ENCODE measurements at places on chromosomes 2 and 18. TPM values are rescaled to one million over a fixed set of nuclear protein-coding genes. Genes with fewer than 3 reads are reported as not detected.

PLGLB2 gene
- polyA plus RNA-seq, result not detected

KCNJ13 gene
- 0.92 TPM for polyA plus RNA-seq

DIPK1C gene
- not detected for polyA plus RNA-seq

LGALSL gene
- polyA plus RNA-seq, result 11.0 TPM

SLC5A7 gene
- not detected for polyA plus RNA-seq

IL36B gene
- polyA plus RNA-seq, result not detected

FOXI3 gene
- polyA plus RNA-seq, result not detected

C2orf15 gene
- polyA plus RNA-seq, result 2.8 TPM

CDK15 gene
- not detected for polyA plus RNA-seq

TMEM200C gene
- 0.58 TPM for polyA plus RNA-seq

GRCh38 chr2:54613794-54614257 lies 109.6 kb upstream of the EML6 start:
- H3K27ac ChIP-seq, result no peak overlapping the region
- H3K27me3 ChIP-seq, result no peaks in the 10 kb centered on the region
- H3K4me1 ChIP-seq, result peaks cover 36% of the 10 kb centered on the region

DNA sequence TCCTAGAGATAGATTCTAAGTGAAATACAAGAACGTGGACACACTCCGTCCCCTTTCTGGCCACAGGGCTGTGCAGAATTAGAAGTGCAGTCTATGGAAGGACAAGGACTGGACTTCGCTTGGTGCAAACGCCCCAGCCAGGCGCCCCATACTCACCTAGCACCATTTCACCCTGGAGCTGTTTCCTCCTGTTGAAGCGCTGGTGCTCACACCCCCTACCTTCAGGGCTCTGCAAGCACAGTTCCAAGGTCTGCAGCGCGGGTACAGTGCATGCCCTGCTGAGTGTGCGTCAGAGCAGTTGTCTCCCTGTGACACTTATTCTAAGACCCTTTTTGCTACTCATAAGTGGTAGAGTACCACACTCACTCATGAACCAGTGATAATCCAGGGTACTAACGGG lies 3.0 kb downstream of the HPCAL1 start:
- H3K27me3 ChIP-seq, result no peaks in the 10 kb centered on the region
- peaks cover 44% of the 10 kb centered on the region for H3K4me1 ChIP-seq
- no peak overlapping the region for H3K4me3 ChIP-seq
- no peak for DNase-seq
- no peak overlapping the region for H3K27ac ChIP-seq

- no peak overlapping the region for H3K27ac ChIP-seq
- peaks cover 14% of the 10 kb centered on the region for H3K4me1 ChIP-seq
- H3K27me3 ChIP-seq, result no peaks in the 10 kb centered on the region
- H3K4me3 ChIP-seq, result no peak overlapping the region
- no peaks in the 10 kb centered on the region for H3K36me3 ChIP-seq
- DNase-seq, result peak; percentile 53
Measured at GRCh38 chr18:48875942-48876511, 74.7 kb downstream of the SMAD7 start.

DNA sequence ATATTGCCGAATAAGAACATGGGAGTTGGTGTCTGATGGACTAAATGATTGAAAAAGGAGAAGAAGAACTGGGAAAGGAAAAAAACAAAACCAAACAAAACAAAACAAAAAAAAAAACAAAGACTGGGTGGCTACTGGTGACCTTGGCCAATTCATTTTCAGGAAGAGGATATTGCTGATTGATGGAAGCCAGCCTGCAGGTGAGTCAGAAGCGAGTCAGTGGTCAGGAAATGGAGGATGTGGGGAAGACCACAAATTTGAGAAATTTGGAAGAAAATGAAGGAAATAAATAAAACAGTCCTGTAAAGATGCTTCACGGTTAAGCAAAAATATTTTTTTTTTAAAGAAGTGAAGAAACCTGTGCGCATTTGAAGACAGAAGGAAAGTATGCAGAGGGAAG lies 296.9 kb downstream of the ZNF521 start:
- no peaks in the 10 kb centered on the region for H3K27me3 ChIP-seq
- no peaks in the 10 kb centered on the region for H3K36me3 ChIP-seq
- H3K4me3 ChIP-seq, result no peak overlapping the region

- no peak overlapping the region for H3K4me3 ChIP-seq
- no peaks in the 10 kb centered on the region for H3K4me1 ChIP-seq
- no peak overlapping the region for H3K27ac ChIP-seq
- no peaks in the 10 kb centered on the region for H3K27me3 ChIP-seq
Measured at GRCh38 chr2:148990968-148991367, 47.5 kb upstream of the LYPD6B start.

GRCh38 chr18:13684546-13684945 lies 41.8 kb downstream of the FAM210A start:
- no peaks in the 10 kb centered on the region for H3K4me1 ChIP-seq
- H3K4me3 ChIP-seq, result no peak overlapping the region
- no peaks in the 10 kb centered on the region for H3K36me3 ChIP-seq
- H3K27ac ChIP-seq, result no peak overlapping the region
- H3K27me3 ChIP-seq, result no peaks in the 10 kb centered on the region
- DNase-seq, result no peak

DNA sequence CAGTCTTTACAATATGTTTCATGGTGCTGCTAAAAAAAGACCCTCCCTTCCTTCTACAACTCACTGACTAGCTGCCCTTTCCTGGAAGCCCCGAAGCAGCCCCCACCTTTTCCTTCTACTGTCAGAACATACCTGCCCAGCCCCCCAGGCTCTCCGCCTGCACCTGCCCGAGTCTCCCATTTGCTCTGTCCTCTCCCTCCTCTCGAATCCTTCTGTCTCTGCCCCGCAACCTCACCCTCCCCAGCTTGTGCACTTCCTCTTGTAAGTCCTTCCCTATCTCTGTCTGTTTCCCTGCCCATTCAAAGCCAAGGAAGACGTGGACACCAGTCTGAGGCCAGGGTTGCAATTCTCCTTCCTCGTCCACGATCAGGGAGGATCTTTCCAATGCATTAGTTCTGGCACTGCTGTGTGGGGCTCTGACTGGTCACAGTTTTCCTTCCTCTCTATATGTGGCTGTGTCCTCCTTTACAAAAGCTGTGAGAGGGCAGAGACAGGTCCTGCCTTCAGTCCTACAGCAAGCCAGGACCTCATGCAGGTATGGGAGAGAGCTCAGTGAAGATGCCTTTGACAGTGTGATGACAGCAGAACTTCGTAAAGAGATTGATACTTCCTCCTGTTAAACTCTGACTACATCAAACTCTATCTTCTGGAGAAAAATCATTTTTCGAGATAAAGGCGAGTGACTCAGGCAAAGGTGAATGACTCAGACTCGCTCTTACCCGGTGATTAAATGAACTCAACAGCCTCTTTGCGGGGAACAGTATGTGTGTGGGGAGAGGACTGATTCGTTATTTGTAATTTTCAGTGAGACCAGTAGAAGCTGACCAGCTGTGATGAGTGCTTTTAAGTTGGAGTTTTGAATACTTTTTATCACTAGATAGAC lies 14.2 kb downstream of the TNFRSF11A start:
- no peak overlapping the region for H3K27ac ChIP-seq
- no peaks in the 10 kb centered on the region for H3K27me3 ChIP-seq
- no peak for DNase-seq
- H3K4me3 ChIP-seq, result no peak overlapping the region
- no peaks in the 10 kb centered on the region for H3K36me3 ChIP-seq
- H3K4me1 ChIP-seq, result no peaks in the 10 kb centered on the region

GRCh38 chr2:140286377-140286776 lies 1506.2 kb upstream of the NXPH2 start:
- DNase-seq, result no peak
- H3K4me3 ChIP-seq, result no peak overlapping the region
- no peak overlapping the region for H3K27ac ChIP-seq

- H3K27me3 ChIP-seq, result no peaks in the 10 kb centered on the region
- no peak for DNase-seq
- H3K36me3 ChIP-seq, result no peaks in the 10 kb centered on the region
- no peak overlapping the region for H3K27ac ChIP-seq
Measured at GRCh38 chr2:2796207-2796606, 465.1 kb upstream of the MYT1L start.

GRCh38 chr18:71403501-71403900 lies 1114.7 kb downstream of the SOCS6 start:
- H3K27ac ChIP-seq, result no peak overlapping the region
- DNase-seq, result no peak
- H3K27me3 ChIP-seq, result no peaks in the 10 kb centered on the region
- no peak overlapping the region for H3K4me3 ChIP-seq

DNA sequence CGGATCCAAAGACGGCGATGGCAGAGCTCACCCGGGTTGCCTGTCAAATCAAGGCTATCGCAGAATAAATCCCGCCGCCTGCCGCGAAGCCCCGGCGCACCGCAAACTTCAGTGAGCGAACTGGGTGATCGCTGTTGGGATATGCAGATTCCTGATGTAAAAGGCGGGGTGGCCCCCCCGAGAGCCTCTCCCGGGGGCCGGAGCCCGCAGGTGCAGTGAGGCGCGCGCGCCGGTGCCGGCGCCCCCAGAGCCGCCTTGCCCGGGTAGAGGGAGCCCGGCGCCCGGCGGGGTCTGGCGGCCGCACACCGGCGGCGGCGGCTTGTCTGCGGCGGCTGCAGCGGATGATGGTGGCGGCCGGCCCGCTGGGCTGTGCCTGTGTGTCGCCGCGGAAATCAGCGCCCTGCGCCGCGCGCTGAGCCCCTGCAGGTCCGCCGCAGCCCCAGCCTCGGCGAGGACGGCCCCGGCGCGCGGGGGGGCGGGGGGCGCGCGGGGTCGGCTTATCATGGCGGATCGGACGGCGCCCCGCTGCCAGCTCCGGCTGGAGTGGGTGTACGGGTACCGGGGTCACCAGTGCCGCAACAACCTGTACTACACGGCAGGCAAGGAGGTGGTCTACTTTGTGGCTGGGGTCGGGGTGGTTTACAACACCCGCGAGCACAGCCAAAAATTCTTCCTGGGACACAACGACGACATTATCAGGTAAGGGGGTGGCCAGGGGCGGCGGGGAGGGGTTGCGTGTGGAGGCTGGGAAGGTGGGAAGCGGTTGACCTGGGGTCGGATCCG lies 1.3 kb downstream of the EML6 start:
- no peak overlapping the region for H3K27ac ChIP-seq
- no peaks in the 10 kb centered on the region for H3K4me1 ChIP-seq
- H3K4me3 ChIP-seq, result peak overlapping the region; percentile 66
- no peaks in the 10 kb centered on the region for H3K36me3 ChIP-seq

DNA sequence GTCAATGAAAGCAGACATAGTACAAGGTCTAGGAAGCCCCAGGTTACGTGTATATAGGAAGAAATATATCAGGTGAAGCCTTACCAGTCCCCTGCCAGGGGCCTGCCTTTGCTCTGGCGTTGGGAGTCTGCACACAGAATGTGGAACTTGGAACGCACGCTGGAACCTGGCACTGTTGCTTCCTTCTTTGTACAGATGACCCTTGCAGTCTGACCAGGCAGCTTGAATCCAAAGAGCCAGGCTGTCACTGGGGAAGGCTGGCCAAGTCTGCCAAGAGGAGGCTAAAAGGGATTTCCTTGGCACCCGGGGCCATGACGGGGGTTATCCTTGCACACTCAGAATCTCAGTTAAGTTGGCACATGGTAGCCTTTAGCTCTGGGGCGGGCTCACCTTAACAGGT lies 39.5 kb downstream of the TMEM247 start:
- H3K27me3 ChIP-seq, result no peaks in the 10 kb centered on the region
- DNase-seq, result peak; percentile 73
- H3K4me1 ChIP-seq, result no peaks in the 10 kb centered on the region
- no peaks in the 10 kb centered on the region for H3K36me3 ChIP-seq
- H3K27ac ChIP-seq, result no peak overlapping the region
- H3K4me3 ChIP-seq, result no peak overlapping the region

DNA sequence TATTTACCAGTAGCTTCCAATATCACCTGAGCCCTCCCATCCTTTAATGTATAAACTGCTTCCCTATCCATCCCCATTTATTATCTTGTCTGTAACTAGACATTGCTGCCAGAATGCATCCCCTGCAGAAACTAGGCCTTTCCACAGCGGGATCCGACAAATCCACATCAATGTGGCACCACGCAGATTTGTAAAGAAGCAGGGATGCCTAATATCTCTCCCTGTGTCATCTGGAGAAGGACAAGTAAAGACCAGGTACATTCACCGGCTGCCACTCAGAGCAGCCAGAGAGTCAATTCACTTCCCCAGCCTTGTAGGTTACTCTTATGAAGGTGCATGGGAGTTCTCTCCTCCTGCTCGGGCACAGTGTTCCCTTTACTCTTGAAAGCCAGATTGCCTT lies 98.8 kb upstream of the MAP3K20 start:
- H3K27ac ChIP-seq, result no peak overlapping the region
- H3K4me1 ChIP-seq, result no peaks in the 10 kb centered on the region
- H3K27me3 ChIP-seq, result no peaks in the 10 kb centered on the region
- no peak overlapping the region for H3K4me3 ChIP-seq

DNA sequence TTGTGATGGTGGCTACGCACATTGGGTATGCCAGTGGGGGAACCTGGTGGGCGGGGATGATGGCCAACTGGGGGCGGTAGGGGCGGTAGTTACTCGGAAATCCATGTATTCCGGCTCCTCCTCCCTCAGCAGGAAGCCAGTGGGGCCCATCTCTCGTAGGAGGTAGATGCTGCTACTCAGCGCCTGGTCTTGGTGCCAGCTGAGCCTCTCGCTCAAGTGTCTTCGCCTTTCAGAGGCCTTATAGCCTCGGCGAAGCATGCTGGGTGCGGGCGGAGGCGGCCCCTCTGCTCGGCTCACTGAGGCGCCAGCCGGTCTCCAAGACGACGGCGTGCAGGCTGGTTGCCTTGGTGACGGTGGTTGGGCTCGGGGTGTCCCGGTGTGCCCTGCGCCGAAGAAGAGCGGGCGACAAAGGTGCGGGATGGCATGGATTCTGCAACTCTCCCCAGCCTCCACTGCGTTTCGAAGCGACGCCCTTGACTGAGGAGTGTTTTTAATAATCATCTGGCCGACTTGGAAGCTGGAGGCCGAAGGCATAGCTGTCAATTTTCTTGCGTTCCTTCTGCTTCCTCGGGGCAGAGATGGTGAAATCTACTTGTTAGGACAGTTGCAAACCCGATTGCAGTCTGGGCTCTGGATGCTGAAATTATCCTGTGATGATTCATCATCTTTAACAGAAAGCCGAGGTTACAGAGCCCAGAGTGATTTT lies at the start of gene ZSWIM2:
TSS of gene ZSWIM2 (minus strand) at position 298 of the 706 bp plus-strand sequence. CDS start at position 258, 40 bp downstream.
- H3K4me3 ChIP-seq, result peak within 1 kb of the TSS; percentile 46
- no peaks in the 10 kb centered on the region for H3K36me3 ChIP-seq
- H3K4me1 ChIP-seq, result peaks cover 10% of the 10 kb centered on the region
- no peak within 1 kb of the TSS for H3K27ac ChIP-seq
- no peaks in the 10 kb centered on the region for H3K27me3 ChIP-seq
- peak; percentile 70 for DNase-seq

DNA sequence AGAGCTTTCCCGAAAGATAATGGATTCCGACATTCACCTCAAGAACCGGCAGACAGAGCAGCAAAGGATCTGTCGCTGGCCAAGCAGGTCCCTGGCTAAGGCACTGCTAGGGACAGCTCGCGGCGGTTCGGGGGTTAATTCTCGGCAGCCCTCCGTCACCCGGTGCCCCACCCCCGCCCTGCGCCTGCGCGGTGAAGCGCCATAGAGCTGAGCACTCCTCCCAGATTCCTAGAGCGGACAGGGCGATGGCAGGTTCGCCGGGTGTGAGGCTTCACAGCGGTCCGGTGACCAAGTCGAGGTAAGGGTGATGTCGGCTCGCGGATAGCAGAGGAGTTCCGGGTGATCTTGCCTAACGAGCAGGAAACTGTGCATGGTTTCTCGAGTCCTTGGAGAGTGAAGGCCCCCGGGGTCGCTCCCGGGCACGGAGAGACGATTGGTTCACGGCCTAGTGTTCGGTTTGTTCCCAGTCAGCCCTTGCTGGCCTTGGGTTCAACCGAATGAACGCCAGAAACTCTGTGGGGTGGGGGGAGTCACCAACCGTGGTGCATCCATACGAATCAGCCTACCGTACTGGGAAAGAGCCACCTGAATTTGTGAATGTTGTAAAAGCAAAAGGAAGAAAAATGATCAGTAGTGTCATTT lies at the start of gene ZSCAN30:
TSS of gene ZSCAN30 (minus strand) at position 136 of the 642 bp plus-strand sequence. CDS start 25,877 bp downstream, outside the sequence.
- peak within 1 kb of the TSS; percentile 78 for H3K4me3 ChIP-seq
- peak; percentile 97 for DNase-seq
- peaks cover 20% of the 10 kb centered on the region for H3K4me1 ChIP-seq

GRCh38 chr2:220029013-220029412 lies 401.6 kb downstream of the SLC4A3 start:
- H3K4me3 ChIP-seq, result no peak overlapping the region
- DNase-seq, result no peak

All from sigmoid colon (tissue), 7 donors.